ENCODE measurements at places on chromosomes 2 and 18.

GRCh38 chr2:224579411-224579810 is 5.8 kb downstream of the CUL3 start:
- no peak for DNase-seq

DNA sequence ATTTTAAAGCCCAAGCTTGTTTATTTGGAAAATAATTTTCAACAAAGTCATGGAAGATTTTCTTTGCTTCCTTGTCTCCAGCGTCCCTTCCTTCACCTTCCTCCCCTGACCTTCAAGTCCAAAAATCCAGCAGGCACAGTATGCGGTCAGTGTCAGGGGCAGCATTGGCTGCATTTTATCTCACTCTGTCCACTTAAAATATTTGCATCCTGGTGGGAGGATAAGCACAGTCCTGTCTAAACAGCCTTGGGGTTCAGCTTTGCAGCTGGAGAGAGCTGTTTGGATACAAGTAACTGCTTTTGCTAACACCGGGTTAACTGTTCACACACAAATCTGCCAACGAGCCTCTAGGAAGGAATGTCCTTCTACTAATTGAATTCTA is 318.1 kb downstream of the PDE11A start:
- DNase-seq: no peak

GRCh38 chr2:230335864-230336506 is 9.0 kb downstream of the SP140L start:
- DNase-seq: no peak

- peak; percentile 50 for DNase-seq
These were observed 84.2 kb upstream of the STPG4 start for GRCh38 chr2:47239119-47239969.

DNA sequence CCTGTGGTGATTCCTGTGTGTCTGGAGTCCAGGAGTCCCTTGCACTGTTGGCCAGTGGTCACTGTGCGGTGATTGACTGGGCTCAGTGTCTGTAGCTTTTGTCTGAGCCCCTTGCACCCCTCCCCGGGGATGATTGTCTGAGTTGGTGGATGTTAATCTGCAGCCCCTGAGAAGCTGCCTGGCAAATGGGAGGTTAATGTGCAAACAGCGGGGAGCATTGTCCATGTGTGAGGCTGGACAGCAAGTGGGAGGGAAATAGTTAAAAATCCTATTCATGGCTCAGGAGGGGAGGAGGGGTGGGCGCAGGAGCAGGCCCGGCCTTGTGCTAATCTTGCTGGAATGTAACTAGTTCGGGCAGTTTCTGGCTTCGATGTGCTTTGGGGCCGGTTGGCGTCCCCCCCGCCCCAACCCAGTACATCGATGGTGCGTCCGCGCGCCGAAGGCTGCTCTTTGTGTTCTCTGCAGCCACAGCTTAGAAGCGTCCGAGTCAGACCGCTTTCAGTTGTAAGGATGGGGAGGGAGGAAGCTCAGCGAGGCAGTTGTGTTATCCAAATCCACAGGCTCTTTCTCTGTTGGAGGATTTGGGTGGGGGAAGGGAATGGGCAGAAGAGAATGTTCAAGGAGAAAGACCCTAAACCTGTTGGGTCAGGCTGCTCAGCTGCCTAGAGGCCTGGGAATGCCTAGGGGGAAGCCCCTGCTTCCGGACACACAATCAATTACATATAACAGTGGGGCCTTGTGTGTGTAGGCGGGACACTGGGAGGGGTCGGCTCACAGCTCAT is 71.8 kb downstream of the TGOLN2 start:
- peak; percentile 51 for DNase-seq

GRCh38 chr2:100242476-100242875 is 79.8 kb downstream of the LONRF2 start:
- no peak for DNase-seq

GRCh38 chr2:127542231-127542630 is 6.7 kb downstream of the MYO7B start:
- no peak for DNase-seq

DNA sequence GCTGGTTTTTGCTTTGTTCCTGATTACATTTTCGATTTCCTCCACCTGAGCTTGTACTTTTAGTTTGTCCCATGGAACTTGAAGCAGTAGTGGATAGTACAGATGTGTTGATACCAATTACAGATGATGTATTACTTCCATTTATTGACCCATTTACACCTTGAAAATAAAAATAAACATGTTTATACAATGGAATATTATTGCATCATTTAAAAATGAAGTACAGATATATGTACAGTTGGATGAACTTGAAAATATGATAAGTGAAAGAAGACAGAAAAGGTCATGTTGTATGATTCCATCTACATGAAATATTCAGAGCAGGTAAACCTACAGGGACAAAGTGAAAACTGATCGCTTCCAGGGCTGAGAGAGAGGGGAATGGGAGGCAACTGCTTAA is 160.3 kb upstream of the WDSUB1 start:
- no peak for DNase-seq

DNA sequence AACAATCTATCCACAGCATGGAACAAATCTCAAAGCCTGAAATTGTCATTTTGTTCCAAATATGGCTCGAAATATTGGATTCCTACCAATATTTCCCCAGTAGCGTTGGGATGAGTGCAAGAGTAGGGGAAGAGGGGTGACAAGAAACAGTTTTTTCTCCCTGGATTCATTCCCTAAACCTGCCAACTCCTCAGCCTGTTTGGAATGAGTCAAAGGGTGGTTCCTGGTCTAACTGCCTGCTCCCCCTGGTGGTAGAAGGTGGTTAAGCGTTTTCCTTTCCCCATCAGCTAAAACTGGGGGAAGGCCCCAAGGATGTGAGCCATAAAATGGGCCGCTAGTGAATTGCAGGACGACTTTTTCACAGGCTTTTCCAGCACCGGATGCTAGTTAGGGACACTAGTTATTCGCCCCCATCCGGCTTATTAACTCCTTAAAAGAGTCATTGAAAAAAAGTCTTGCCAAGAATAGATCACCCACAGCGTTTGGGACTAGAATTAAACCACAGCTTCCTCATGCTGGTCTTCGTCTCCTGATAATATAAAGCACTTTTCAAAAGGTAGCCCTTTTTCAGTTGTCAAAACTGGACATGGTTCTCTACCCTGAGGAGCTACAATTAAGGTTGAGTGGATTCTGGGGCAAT is 72.5 kb downstream of the DHRS9 start:
- DNase-seq: peak; percentile 41

DNA sequence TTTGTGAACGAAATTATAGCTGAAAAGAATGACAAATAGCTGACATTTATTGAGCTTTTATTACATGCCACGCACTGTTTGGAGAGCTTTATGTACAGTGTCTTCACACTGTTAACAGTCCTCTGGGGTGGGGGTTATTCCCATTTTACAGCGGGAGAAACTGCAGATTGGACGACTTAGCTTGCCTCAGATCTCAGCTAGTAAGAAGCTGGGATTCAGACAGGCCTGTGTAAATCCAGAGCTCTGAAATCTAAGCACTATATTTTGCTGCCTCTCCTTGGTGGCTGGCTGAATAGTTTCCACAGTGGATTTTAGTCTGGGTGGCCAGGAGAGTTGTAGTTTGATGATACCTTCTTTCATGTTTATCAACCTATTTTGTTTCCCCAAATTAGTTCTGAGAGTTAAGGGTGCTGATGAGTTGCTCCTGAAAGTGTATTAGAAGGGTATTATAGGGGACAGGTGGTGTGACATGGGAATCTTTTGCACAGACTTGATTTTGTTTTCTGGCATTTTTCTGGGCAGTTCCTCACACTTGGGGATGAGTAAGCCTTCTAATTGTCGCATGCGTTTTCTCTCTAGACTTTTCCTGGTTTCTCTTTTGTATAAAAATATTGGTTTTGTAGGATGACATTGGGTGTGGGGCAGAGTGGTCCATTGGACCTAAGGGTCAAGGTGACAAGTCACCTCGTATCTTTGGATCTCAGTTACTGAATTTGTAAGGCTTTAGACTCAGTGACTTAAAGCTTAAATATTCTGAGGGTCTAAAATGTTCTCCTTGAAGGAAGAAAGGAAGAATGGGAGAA is 1.5 kb downstream of the ACSL3 start:
- DNase-seq: no peak

DNA sequence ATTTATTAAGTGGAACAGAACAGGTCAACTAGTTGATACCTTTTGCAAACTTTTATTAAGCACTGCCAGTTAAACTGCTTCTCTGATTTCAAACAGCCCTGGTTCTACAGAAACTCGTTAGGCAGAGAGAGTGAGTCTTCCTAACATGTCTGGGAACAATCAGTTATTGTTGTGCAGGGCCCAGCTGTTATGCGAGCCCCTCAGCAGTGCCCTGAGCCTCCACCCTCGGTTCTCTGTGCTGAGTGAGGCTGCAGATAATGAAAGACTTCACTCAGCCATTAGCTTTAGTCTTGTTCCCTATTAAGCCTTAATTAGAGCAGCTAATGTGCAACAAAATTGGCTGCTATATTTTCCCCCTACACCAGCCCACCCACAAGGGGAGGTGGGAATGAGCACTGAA is 39.6 kb downstream of the KCTD18 start:
- DNase-seq: no peak

- peak; percentile 35 for DNase-seq
These were observed 26.0 kb upstream of the IL37 start for GRCh38 chr2:112884869-112885505.

DNA sequence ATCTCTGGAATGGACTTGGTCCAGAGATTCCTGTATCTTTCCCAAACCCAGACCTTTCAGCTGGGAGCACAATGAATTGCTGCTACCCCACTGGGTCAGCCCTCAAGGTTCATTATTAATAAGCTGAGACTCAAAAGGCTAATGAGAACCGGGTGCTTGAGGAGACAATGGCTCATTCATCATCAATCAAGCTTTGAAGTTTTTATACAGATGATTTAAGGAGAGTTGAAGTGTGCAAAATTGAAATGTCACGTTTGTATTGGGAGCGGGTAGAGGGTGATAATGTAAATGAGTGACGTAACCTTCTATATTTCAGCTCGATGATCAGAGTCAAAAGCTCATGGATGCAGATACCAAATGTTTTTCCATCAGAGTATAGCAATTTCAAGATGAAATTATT is 744.9 kb downstream of the ERBB4 start:
- no peak for DNase-seq

DNA sequence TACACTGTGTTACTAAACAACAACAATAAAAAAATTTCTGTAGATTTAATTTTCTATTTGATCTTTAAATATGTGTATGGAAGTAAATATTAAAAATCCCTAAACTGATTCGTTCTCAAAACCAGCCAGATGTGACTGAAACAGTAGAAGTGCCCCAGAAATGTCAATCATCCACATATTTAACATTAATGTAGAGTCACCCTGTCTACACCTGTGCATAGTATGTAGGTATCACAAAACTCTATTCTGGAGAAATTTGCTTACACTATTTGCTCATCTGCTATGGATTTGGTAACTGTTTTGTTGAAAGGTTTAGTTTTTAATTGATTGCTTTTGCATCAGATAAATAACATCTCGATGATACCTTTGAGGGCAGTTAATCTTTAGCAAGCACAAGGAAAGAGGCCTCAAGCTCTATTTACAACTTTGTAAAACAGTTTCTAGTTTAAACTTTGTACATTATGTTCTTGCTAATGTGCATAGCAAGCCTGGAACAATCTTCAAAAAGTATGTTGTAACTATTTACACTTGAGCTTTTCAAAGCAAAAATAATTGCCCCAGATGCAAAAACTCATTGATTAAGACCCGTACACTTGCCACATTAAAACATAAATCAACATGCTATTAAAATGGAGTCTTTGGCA is 76.8 kb downstream of the PPP1R1C start:
- DNase-seq: no peak

DNA sequence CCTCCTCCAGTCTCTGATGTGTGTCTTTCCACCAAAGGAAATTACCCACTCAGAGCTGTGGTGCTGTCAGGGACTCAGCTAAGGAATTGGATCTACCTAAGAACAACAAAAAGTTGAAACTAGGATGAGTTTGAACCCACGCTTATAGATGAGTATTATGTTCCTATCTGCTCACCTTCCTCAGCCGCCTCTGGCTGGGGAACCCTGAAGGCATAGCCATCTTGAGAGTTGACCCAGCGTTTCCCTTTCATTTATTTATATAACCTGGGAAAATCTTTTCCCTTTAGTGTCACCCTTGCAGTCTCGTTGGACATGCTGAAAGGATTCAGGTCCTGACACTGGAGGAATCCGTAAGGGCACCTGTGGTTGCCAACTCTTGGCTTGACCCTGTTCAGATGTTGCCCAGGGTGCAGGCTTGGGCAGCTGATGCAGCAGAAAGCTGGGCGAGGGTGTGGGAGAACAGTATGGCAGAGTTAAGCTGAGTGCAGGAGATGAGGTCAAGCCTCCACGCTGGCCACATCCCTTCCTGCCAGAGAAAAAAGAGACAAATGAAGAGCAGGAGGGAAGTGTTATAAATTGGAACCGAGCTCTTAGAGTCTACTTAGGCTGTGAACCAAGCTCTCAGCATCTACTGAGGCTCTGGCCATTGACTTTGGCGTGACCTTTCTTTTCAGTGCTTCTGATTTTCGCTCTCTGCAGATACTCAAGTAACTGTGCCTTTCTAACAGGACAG is 1.9 kb downstream of the CDH20 start:
- DNase-seq: no peak

- no peak for DNase-seq
These were observed 3.8 kb downstream of the CATIP start for GRCh38 chr2:218360453-218360852.

- DNase-seq: no peak
These were observed 168.5 kb upstream of the CXCR4 start for GRCh38 chr2:136286423-136286822.

DNA sequence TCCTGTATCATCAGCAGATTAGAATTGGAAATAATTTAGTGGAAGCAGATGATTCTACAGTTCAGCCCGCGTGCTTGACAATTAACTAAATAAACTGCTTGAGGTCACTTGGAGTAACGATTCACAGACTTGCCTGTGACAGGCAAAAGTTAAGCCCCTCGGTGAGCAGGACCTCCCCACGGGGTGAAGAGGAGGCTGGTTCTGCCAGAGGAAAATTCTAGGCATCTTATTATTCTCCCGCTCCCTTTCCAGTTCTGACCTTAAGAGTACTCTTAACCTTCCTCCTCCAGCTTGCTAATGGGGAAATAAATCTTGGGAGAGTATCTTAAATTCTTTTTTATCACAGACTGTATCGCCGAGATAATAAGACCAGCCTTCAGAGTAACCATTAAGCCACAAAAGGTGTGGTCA is 169.7 kb upstream of the SMAD2 start:
- DNase-seq: no peak

DNA sequence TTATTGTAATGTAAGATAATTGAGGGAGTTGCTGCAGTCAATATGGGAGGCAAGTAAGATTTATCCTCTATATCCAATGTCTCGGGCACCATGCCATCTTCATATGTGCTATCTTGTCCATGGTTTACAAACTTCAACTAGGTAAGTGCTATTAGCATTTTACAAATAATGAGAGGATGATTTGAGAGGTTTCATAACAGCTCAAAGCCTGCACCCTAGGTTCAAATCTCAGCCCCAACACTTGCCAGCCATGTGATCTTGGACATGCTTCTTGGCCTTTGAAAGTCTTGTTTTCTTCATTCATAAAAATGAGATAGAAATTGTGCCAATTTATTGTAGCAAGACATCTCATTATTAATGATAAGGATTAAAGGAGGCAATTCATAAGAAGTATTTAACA is 108.8 kb downstream of the RND3 start:
- DNase-seq: no peak

Measured in SK-N-DZ (cell line).